Activated CD4-positive, alpha-beta T cell treated with anti-CD3 and anti-CD28 coated beads, Interleukin-2, Interleukin-4, amounts not matched to agents 100 ng/mL and 50 ng/mL, durations not matched to agents 16 hours and 8 hours (primary cell): ENCODE measurements at places on chromosomes 7 and 10.

DNA sequence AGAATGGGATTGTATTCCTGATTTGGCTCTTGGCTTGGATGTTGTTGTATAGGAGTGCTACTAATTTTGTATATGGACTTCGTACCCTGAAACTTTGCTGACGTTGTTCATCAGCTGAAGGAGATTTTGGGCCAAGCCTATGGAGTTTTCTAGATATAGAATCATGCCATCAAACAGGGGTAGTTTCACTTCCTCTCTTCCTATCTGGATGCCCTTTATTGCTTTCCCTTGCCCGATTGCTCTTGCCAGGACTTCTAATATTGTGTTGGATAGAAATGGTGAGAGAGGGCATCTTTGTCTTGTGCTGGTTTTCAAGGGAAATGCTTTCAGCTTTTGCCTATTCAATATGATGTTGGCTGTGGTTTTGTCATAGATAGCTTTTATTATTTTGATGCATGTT lies 92.3 kb downstream of the CCDC7 start:
- DNase-seq, result no peak

GRCh38 chr10:86918022-86918471 lies 39.4 kb downstream of the MMRN2 start:
- no peak for DNase-seq

GRCh38 chr7:21543528-21544302 lies 876 bp downstream of the DNAH11 start:
- DNase-seq, result no peak

GRCh38 chr7:92988941-92989545 lies 128.7 kb downstream of the SAMD9 start:
- DNase-seq, result no peak

DNA sequence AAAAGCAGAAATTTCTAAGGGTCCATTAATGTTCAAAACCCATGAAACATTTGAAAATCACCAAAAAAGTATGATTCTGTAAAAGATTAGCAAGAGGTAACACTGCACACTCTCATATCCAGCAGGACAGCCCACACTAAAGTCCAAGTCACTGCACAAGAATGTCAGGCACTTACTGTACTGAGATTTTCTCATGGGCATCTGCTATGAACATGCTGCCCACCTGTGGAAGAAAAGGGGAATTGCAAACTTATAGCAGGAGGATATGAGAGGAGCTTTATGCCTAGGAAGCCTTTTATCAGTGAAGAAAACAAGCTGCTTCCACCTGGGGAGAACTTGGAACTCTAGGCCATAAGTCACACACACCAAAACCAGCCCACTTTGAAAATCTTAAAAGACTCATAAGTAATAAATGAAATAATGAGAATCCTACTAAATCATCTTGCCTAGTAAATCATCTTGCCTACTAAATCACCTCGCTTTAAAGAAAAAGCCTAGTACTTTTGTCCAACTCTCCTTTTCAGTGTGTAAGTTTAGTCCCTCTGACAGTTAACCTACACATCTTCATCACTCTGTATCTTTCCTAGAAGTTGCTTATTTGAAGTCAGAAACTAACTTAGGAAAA lies 46.1 kb downstream of the ARMH3 start:
- DNase-seq, result peak; percentile 56
